ENCODE measurements at places on chromosomes 3 and 15. TPM values are rescaled to one million over a fixed set of nuclear protein-coding genes. Genes with fewer than 3 reads are reported as not detected.

The DLL4 gene
- 11.2 TPM for total RNA-seq

The ATP13A4 gene
- 6.3 TPM for total RNA-seq

DNA sequence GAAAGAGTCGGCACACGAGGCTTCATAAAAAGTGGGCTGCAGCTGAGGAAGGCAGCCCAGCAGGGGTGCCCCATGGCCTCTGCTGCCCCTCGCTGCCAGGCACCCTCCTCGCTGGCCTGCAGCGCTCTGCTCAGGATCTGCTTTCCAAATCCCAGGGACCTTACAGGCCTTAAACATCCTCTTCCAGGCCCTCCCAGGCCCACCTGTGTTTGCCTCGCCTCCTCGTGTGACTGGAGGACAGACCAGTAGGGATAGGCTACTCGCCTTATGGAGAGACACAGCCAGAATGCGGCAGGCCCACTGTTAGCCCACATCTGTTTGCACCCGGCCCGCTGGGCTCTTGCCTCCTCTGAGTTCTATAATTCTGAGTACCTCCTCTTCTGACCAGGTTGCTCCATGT lies 124.5 kb upstream of the PLXNA1 start:
- no peaks in the 10 kb centered on the region for H3K36me3 ChIP-seq
- H3K4me1 ChIP-seq: no peaks in the 10 kb centered on the region
- no peak overlapping the region for H3K4me3 ChIP-seq
- no peak for DNase-seq
- no peak overlapping the region for H3K27ac ChIP-seq
- H3K27me3 ChIP-seq: no peaks in the 10 kb centered on the region

DNA sequence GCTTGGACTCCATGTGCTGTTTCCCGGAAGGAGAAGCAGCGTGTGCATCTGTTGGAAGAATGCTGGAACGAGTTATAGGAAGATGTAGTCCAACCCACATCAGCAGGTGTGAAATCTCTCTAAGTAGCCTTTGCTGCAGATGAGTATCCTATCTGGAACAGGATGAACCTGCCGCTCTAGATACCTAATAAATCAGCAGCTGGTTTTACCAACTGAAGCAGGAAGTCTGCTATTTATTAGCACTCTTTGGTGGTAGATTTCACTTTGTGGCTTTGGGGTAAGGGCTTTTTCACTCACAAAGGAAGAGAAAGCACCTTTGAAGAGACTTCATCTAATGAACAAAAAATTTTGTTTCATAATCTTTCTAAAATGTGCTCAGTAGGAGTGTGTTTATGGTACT lies 66.4 kb downstream of the DCUN1D1 start:
- H3K27me3 ChIP-seq: no peaks in the 10 kb centered on the region
- no peak overlapping the region for H3K4me3 ChIP-seq
- DNase-seq: no peak
- H3K36me3 ChIP-seq: no peaks in the 10 kb centered on the region

DNA sequence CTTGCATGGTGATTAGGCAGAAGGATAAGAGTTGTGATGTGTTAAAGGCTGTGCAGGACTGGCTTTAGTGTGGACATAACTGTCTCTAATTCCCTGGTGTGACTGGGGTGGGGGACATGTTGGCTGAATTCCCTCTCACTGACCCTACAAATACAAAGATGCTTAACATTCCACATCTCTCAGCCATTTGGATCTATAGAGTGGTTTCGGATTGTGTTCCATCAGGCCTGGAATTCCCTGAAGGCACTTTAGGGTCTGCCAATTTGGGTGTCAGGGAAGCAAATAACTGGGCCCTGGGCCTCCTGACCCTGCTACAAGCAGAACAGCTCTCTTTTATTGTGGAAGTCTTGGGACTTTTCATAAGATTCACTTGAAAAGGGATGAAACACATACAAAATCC lies 56.2 kb downstream of the ARHGEF26 start:
- no peak overlapping the region for H3K4me3 ChIP-seq
- H3K36me3 ChIP-seq: no peaks in the 10 kb centered on the region
- no peaks in the 10 kb centered on the region for H3K27me3 ChIP-seq
- H3K27ac ChIP-seq: peak overlapping the region; percentile 10

DNA sequence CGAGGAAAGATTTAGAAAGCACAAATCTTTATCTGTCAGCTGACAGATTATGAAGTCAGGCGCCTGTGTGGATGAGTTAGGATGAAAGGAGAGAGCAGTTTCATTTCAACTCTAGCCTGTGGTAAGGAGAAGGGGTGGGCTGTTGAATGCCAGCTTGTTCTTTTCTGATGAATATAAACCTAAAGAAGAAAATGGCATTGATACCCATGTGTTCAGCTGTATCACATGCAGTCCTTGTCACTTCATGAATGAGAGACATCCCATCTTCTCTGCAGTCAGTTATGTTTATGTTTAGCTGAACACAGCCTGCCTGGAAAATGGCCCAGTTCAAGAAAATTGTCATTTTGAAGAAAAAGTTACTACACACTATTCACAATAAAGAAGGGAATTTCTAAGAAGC lies 345.7 kb upstream of the RBMS3 start:
- H3K4me1 ChIP-seq: peaks cover 10% of the 10 kb centered on the region
- DNase-seq: no peak
- H3K27ac ChIP-seq: no peak overlapping the region
- no peak overlapping the region for H3K4me3 ChIP-seq
- H3K36me3 ChIP-seq: no peaks in the 10 kb centered on the region

GRCh38 chr3:9553948-9554513 lies 409 bp upstream of the LHFPL4 start:
- peaks cover 46% of the 10 kb centered on the region for H3K27me3 ChIP-seq
- H3K4me3 ChIP-seq: no peak overlapping the region
- no peaks in the 10 kb centered on the region for H3K36me3 ChIP-seq
- H3K4me1 ChIP-seq: no peaks in the 10 kb centered on the region

DNA sequence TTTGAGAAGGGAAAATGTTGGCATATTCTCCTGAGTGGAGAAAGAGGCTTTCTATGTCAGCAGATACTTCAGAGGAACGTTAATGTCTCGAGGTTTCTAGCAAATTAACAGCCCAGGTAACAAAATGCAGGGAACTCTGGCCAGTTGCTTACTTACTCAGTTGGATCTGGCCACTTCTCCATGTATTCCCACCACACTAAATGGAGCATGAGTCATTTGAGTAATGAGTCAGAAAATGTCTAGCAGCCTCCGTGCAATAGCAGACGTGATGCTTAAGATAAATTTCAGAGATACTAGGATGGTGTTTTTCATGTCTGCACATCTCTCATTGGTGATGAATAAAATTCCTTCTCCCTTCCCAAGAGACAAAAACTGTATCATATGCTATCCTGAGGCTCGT lies 671.5 kb downstream of the FHIT start:
- no peaks in the 10 kb centered on the region for H3K36me3 ChIP-seq
- no peaks in the 10 kb centered on the region for H3K27me3 ChIP-seq
- H3K4me3 ChIP-seq: no peak overlapping the region

Measured in tibial nerve (tissue), 4 donors.